ENCODE measurements at places on chromosomes 7 and 10. TPM values are rescaled to one million over a fixed set of nuclear protein-coding genes. Genes with fewer than 3 reads are reported as not detected.

EN2 gene
- total RNA-seq = not detected

ADAMTS14 gene
- total RNA-seq = not detected

DNA sequence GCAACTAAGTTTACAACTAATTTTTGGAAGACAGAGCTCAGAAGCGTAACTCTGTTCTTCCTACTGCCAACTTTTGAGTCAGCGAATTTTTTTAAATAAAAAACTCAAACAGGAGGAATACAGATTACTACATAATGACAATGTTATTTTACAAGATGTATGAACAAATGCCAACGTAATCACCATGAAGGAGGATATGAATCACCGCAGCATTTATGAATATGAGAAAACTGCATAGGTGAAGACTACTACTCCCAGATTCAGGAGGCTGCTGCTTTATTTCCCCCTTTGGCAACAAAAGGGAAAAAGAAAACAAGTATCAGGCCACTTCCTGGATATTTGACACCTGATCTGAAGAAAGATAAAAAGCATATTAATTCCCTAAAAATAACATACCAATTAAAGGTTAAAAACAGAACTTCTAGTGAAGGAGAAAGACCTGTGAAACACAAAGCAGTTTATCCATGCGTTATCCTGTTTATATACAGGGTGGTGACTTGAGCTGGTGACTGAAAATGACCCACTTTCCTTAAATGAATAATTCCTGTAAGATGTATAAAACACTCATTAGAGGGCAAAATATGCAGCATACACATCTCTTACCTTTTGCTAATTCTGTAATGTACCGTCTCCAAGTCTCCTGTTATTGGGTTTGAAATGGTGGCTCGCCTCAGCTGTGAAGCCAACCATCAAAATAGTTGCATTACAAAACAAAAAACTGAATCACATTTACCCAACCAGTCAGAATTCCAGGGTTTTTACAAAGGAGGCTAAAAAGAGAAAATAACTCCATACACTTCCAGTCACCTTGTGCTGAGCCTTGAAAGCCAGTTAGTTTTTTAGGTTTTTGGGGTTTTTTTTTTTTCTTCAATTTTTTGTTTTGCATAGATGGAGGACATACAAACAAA, 52.0 kb downstream of the P4HA1 start:
- no peaks in the 10 kb centered on the region for H3K27me3 ChIP-seq
- no peak overlapping the region for H3K27ac ChIP-seq
- H3K36me3 ChIP-seq = peaks cover 12% of the 10 kb centered on the region

- no peak overlapping the region for H3K4me3 ChIP-seq
- H3K27me3 ChIP-seq = no peaks in the 10 kb centered on the region
- H3K4me1 ChIP-seq = no peaks in the 10 kb centered on the region
- no peak for DNase-seq
These were observed 87.9 kb downstream of the KMT2E start for GRCh38 chr7:105101864-105102263.

GRCh38 chr10:114301951-114302710, 63.1 kb downstream of the VWA2 start:
- no peaks in the 10 kb centered on the region for H3K36me3 ChIP-seq
- H3K27ac ChIP-seq = no peak overlapping the region

DNA sequence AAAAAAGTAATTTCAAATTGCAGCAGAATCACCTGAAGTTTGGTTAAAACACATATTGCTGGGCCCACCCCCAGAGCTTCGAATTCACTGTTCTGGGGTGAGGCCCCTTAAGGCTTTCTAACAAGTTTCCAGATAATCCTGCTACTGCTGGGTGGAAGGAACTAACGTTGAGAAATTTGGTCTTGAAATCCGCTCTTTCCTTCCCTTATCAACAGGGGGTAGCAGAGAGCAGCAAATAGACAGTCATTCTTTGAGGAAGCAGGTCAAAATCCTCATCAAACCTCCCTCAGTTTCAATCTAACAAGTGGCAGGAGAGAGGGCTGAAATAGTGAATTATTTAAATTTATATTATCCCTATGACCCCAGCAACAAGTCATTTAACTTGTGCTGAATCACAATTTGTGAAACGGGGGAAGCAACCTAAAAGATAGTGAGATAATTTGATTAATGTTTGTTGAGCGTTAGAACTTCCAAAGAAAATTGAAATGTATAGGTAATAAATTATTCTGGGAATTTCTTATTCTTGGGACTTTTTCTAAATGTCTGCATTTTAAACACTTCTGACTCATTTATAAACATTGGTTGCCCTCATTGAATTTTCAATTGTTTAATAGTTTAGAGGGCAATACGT, 21.7 kb upstream of the MALSU1 start:
- no peaks in the 10 kb centered on the region for H3K36me3 ChIP-seq
- H3K27ac ChIP-seq = no peak overlapping the region
- H3K4me3 ChIP-seq = no peak overlapping the region
- DNase-seq = no peak
- H3K27me3 ChIP-seq = no peaks in the 10 kb centered on the region

GRCh38 chr7:133735222-133735621, 391.9 kb upstream of the LRGUK start:
- no peak overlapping the region for H3K27ac ChIP-seq
- no peaks in the 10 kb centered on the region for H3K4me1 ChIP-seq
- DNase-seq = no peak

GRCh38 chr7:29122759-29123158, 23.6 kb downstream of the CPVL start:
- H3K27me3 ChIP-seq = no peaks in the 10 kb centered on the region
- H3K4me3 ChIP-seq = no peak overlapping the region
- no peak overlapping the region for H3K27ac ChIP-seq

DNA sequence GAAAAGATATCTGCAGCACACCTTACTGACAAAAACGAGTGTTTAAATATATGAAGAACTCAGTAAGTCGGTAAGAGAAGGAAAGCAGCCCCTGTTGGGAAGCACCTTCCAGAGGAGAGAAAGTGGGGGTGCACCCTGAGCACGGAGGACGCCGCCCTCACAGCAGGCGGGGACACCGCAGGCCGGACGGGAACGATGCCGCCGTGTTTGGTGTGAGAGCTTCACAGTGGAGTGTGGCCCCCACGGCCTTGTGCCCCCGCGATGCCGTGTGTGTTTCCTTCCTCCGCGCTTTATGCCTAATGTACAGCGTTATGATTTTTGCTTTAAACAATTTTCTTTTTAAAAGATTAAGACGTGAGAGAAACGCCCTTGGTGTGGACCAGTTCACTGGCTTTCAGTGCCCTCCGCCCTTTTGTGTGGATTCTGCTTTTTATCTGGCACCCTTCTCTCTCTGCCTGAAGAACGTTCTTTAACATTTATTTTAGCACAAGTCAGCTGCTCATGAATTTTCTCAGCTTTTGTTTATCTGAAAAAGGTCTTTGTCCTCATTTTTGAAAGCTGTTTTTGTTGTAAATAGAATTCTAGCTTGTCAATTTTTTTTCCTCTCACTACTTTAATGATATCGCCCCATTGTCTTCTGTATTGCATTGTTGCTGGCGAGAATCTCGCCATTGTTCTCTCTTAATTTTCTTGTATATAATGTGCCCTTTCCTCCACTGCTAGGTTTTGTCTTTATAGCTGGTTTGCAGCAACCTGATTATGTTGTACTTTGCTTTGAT, 110.7 kb downstream of the INPP5A start:
- H3K4me1 ChIP-seq = no peaks in the 10 kb centered on the region
- H3K27ac ChIP-seq = no peak overlapping the region
- no peaks in the 10 kb centered on the region for H3K27me3 ChIP-seq
- H3K4me3 ChIP-seq = no peak overlapping the region
- no peaks in the 10 kb centered on the region for H3K36me3 ChIP-seq
